ENCODE measurements at places on chromosomes 4 and X.
A peak's percentile ranks its signal among the peaks of the same experiment; 100 is the strongest.

GRCh38 chrX:153353416-153353815 lies 19.5 kb downstream of the ZNF275 start:
- DNase-seq = peak; percentile 75

DNA sequence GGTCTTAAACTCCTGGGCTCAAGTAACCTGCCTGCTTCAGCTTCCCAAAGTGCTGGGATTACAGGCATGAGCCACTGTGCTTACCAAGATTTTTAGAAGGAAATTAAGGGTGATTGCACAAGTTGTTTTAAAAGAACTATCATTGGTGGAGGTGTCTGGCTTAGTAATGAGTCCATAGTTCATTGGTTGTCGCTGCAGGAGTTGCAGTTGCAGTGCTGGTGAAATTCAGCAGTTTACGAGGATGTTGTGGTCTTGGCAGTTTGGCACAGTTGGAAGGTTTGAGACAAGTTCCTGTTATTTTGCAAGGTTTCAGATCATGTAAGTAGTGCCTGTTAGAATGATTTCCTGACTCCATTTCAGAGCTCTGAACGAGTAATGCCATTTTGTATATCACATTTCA lies 48.1 kb downstream of the RAB40AL start:
- DNase-seq = no peak

DNA sequence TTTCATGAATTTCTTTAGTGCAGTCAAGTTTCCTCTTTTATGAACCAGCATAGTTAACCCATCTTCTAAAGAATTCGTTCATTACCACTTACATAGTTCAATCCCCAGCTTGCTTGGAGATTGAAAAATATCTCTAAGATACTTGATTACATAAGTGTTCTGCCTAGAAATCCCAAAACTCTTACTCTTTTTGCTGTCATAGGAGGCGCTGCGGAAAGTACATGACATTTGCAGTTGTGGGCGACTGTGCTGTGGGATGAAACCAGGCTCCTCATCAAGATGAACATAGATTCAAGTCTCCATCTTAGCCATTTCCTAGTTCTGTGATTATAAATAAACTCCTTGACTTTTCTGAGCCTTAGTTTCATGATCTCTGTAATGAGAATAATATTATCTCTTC lies 107.1 kb upstream of the SORBS2 start:
- DNase-seq = no peak

DNA sequence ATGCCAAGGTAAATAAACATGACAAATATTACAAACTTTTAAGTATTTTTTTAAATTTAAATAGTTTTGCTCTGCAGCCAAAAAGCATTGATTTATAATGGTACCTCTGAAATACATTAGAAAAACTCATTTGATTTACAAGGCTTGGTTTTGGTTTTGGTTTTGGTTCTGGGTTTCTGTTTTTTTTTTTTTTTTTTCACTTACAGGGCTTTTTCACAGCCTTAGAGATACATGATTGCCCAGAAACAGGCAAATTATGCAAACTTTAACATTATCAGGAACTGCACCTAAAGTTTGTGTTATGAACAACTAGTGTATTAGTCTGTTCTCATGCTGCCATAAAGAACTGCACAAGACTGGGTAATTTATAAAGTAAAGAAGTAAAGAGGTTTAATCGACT lies 196.4 kb upstream of the DDX53 start:
- DNase-seq = no peak

- no peak for DNase-seq
Measured at GRCh38 chrX:14899607-14900006, 26.4 kb downstream of the MOSPD2 start.

Measured in OCI-LY7 (cell line).